Left renal pelvis (tissue), 4 donors: ENCODE measurements at places on chromosomes 2 and 18.

- no peak for DNase-seq
These were observed 17.3 kb downstream of the DUSP11 start for GRCh38 chr2:73762571-73762970.

DNA sequence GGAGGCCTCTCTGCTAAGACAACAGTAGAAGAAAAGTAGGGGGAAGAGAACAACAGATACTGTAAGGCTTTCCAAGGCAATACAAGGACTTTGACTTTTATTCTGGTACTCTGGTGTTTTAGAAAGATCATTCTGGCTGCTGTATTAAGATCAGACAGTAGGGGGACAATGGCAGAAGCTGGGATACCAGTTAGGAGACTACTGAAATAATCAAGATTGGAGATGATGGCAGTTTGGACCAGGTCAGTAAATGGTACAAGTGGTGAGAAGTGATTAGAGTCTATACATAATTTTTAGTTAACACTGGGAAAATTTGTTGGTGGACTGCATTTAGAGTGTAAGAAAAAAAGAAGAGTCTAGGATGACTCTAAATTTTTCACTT lies 139.7 kb downstream of the ROCK1 start:
- DNase-seq, result no peak

GRCh38 chr18:39347701-39348100 lies 1782.1 kb upstream of the CELF4 start:
- DNase-seq, result no peak

DNA sequence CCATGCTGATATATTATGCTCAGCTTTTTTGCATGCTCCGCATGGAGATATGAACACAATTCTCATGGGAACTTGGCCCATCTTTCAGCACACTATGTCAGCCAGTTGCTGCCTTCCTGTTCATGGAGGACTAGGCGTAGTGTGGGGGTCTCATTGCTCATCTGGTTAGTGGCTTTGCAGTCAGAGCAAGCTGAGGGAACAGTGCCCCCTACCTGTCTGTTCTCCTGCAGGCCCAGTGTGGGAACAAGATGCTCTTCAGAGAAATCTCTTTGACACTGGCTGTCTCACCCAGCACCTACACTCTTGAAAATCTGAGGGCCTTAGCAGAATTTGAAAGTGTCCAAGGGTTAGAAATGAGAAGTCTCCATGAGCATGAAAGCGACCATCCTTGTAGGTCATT lies 47.1 kb downstream of the SPTBN1 start:
- no peak for DNase-seq

- DNase-seq, result no peak
These were observed 51.9 kb upstream of the SEMA4C start for GRCh38 chr2:96921561-96922319.

GRCh38 chr2:11907190-11907589 lies 160.8 kb downstream of the LPIN1 start:
- DNase-seq, result no peak

GRCh38 chr2:219073413-219074129 lies 12.8 kb upstream of the IHH start:
- DNase-seq, result peak; percentile 50

- no peak for DNase-seq
These were observed 180.1 kb upstream of the SPOPL start for GRCh38 chr2:138321458-138321857.

GRCh38 chr2:1282552-1282951 lies 130.7 kb upstream of the TPO start:
- DNase-seq, result peak; percentile 38

GRCh38 chr2:31038385-31038784 lies 99.9 kb downstream of the GALNT14 start:
- no peak for DNase-seq

DNA sequence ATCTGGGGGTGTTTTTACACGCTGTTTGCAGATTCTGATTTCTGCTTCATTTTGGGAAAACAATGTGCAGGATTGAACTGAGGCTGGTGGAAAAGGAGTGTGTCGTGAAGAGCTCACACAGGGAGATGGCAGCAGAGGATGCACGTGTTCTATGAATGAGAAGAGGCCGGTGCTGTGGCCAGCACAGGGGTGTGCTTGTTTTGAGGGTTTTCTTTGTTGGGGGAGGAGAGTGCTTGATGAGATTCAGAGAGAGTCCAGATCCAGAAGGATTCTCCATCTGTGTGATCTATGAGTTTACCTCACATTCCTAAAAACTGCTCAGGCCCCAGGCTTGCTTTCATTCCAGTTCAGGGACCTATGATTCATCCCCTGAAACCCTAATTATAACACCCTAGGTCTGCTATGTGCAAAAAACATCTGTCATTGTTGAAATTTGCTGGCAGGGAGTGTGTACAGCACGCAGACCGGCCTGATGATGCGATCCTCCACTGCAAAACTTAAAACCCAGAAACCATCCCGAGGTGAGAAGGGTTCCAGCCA lies 12.1 kb downstream of the TGFA start:
- DNase-seq, result no peak

DNA sequence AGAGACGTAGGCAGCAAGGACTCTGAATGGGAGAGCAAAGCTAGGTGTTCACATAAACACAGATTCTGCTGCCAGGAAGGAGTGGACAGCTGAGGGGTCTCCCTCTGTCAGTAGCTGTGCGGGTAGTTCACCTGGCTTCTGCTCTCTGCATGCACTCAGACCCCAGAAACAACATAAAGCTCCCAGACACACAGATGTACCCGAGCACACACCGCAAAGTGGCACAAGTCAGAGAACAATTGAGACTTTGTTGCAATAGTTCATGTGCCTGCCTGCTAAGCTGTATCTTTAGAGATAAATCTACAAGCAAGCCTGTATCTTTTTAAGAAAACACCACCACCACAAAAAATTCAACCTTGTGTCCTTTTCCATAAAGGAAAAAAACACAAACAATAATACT lies 420.0 kb upstream of the ST6GAL2 start:
- DNase-seq, result no peak

- DNase-seq, result no peak
These were observed 45.5 kb upstream of the LRRTM4 start for GRCh38 chr2:77567723-77568122.

DNA sequence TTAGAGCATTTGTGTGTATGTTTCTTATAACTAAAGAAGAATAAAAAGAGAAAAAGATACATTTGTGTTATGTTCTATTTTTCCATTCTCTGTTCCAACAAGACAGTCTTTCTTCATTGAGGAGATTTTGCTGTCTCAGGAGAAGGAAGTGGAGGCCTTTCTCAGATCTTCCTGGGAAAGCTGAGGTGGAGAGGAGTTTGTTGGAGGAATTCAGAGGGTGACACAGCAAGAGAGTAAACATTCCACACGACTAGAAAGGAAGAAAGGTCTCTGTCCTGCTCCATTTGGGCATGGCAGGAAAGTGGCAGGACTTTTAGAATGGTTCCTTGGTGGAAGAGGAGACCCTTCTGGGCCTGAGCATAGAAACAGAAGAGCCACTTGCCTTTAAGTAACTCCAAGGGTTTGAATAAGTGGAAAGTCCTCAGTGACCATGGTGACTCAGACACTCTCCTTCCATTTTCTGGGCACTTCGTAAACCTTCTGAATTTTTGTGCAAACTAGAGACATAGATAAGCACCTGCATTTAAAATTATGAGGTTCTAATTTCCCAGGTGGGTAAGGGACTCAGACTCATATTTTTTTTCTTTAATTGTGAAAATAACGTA lies 52.3 kb upstream of the COL5A2 start:
- no peak for DNase-seq

GRCh38 chr18:50947899-50948298 lies 19.9 kb upstream of the ELAC1 start:
- no peak for DNase-seq

GRCh38 chr2:20168727-20169696 lies 55.9 kb downstream of the SDC1 start:
- DNase-seq, result no peak

DNA sequence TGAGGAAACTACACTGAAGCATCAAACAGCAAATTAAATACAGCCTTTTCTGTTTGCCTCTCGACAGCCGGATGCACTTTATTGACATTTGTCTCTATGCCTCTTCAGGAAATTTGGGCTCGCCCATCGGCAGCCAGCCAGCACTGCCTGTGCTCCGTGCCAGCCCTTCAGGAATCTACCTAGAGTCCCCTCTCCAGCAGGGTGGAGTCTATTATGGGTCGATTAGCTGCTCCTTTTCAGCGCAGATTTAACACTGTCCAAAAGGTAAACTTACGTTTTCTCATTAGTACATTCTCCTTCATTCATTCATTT lies 91.5 kb downstream of the MYCN start:
- DNase-seq, result no peak

DNA sequence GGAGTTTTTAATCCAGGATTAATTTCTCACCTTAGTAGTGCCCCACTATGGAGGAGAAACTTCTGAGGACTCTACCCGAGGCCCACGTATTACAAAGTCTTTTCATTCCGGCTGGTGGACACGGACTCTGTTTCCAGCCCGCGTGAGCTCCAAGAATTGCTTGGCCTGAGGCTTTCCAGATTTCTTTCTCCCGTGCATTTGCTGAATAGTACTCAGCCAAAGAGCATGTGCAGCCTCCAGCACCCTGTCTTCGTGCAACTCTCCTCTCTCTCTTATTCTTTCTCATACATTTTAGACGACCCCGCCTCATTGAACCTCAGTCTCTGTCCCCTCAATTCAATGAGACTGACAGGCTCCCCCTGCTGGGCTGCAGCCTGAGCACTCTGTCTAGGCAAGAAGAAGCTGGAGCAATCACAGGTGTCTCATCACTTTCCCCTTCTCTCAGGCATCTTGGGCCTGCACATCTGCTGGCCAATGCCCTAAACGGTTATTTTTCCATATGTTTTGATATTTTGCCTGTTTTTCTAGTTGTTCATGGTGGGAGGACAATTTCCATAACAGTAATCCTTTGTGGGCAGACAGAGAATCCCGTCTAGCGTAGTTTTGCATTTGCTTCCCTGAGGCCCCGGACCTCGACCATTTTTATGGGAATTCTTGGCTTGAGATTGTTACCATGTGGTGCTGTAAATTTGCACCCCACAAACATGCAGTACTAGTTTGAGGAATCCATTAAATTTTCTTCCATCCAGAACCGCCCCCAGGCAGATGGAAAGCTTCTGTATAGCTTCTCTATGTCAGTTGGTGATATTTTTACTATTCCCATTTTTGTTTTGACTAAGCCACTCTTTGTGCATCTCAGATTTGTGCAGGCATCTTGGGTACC lies 50.1 kb upstream of the LPIN2 start:
- DNase-seq, result no peak

- no peak for DNase-seq
These were observed 5.9 kb downstream of the GEN1 start for GRCh38 chr2:17759805-17760204.

GRCh38 chr18:23924813-23925212 lies 89.7 kb upstream of the TTC39C start:
- DNase-seq, result no peak

GRCh38 chr2:220078439-220078838 lies 451.0 kb downstream of the SLC4A3 start:
- no peak for DNase-seq

GRCh38 chr2:35820391-35820790 lies 535.2 kb upstream of the CRIM1 start:
- DNase-seq, result no peak

GRCh38 chr2:128304715-128305554 lies 13.7 kb downstream of the HS6ST1 start:
- DNase-seq, result peak; percentile 70

GRCh38 chr2:128769457-128770142 lies 450.9 kb upstream of the HS6ST1 start:
- DNase-seq, result no peak

GRCh38 chr2:167607211-167607610 lies 640.2 kb downstream of the STK39 start:
- DNase-seq, result no peak

DNA sequence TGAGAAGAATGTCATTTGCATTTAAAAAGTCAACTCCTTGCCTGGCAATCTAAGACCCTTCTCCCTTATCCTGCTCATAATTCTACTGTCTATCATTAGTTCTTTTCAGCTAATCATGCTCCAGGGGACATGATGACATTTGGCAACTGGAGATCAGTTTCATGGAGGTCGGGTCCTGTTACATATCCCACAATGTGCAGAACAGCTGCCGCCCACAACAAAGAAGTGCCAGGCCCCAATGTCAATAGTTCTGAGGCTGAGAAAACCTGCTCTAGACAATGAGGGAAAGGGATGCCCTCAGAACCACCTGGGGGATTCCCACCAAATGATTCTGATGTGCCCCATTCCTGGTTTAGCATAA lies 53.4 kb upstream of the IL1RL1 start:
- no peak for DNase-seq

DNA sequence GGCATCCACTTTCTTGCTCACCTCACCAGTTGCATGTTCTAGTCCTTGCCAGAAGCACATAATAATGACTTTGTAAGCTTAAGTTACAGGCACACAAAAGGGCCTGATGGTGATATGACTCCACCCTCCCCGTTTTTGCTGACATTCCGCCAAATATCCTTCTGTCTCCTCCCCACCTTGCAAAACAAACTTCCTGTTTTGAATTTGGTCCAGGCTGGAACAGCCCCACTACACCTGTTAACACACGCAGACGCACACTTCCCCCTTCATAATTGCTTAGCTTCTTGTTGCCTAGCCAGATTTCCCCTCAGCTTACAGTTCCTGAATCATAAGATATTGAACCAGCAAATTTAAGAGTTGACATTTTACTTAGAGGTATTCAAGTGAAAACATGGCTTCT lies at the start of gene MGAT5:
Gene MGAT5, plus strand, starts transcription at position 269 of the 400 bp plus-strand sequence. CDS start 332 bp downstream, outside the sequence.
- DNase-seq, result no peak

DNA sequence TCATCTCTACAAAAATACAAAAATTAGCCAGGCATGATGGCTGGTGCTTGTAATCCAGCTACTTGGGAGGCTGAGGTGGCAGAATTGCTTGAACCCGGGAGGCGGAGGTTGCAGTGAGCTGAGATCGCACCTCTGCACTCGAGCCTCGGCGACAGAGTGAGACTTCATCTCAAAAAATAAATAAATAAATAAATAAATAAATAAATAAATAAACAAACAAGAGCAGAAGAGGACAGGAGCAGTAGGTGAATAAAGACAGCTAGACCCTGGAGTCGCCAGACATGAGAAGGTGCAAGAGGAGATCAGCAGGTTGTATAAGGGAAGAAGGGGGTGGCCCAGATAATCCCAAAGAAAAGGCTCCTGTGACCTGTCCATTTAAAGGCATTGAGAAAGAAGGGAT lies 12.3 kb downstream of the LAMA1 start:
- no peak for DNase-seq

GRCh38 chr2:31008561-31009114 lies 129.6 kb downstream of the GALNT14 start:
- DNase-seq, result no peak

DNA sequence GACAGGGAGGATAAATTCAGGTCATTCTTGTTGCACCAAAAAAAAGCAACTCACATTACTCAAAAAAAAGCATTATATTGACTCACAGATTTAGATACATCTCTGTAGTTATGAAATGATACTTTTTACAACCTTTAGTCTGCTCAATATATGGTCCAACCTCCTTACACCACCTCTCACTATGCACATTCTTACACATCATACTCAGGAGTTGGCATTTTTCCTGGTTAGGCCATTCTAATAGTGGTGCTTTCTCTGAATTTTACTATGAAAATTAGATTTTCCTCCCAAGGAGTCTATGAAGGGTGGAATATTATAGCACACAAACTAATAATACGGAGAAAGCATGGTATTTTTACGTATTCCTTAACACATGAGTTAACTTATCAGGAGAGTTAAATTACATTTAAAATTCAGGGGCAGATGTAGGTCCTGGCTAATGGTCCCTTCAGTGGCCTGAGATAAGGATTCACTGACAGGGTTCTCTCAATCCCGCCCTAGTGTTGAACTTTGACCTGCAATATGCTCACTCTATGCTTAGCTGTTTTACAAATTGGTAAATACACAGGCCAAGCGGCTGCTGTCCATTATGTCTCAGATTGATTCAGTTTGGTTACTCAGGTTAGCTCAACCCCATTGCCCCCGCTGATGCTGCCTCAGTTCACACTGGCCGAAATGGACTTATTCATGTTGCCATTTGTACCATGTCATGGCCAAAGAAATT lies 153.6 kb downstream of the NCKAP5 start:
- no peak for DNase-seq
